IMR-90 (cell line): ENCODE measurements at places on chromosomes 7 and 10. TPM values are rescaled to one million over a fixed set of nuclear protein-coding genes. Genes with fewer than 3 reads are reported as not detected.

DNA sequence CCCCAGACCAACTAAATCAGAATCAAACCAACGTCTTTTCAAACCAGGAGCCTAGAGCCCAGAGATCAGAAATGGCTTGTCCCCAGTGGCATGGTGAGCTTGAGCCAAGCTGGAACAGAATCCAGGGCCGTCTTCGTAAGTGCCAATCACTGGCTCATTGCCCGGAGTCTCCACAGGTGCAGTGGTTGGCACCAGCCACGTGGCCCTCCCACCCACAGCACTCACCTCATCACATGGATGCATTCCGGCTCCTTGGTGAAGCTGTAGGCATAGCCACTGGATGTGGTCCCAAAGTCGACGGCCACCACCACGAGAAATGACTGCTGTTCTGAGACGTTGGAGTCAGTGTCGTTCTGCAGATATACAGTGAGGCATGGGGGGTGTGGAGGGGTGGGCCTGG, 37.4 kb downstream of the HSPA12A start:
- no peak for DNase-seq

Gene SLC18A3
- not detected in 2 replicates for total RNA-seq

DNA sequence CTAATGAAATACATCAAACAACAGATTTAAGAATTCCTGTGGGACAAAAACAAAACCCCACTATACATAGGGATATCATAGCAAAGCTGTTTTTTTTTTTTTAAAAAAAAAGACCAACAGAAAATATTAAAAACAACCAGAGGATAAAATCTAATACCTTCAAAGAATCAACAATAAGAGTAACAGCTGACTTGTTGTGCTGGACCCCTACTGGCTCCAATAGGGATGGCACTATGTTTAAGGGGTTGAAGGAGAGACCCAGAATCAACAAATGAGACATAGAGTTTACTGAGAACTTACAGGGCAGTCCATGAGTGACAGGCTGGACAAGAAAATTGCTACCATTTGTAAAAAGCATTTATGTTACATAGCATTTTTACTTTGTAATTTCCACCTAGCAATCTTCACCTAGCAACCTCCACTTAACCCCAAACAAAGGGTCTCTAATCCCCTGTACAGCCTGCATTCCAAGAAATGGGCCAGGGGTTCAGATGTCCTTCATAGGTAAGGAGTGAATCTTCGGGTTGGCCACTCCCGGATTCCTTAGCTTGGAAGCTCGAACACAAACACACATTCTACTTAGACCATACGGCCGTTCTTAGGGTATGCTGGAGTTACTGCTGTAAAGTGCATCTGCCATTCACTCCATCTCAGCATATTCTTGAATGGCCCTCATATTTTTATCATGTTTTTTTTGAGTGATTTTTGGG, 25.8 kb downstream of the ASZ1 start:
- DNase-seq: peak; percentile 18

- DNase-seq: no peak
These were observed 9.6 kb upstream of the ZNF487 start for GRCh38 chr10:43427166-43427825.

DNA sequence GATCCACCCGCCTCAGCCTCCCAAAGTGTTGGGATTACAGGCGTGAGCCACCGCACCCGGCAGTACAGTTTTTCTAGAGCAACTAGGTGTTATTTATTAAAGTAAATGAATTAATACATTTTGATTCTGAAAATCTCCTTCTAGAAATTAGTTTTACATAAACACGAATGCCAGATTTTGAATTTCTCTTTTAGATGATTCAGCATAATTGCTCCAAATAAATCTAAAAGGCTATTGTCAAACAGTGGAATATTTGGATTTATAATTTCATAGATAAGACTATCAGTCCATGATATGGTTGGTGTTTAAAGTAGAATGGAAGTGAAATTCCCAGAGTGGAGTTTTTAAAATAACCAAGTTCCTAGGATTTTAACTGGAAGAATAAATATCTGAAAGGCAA, 1.5 kb upstream of the PHF14 start:
- DNase-seq: no peak

DNA sequence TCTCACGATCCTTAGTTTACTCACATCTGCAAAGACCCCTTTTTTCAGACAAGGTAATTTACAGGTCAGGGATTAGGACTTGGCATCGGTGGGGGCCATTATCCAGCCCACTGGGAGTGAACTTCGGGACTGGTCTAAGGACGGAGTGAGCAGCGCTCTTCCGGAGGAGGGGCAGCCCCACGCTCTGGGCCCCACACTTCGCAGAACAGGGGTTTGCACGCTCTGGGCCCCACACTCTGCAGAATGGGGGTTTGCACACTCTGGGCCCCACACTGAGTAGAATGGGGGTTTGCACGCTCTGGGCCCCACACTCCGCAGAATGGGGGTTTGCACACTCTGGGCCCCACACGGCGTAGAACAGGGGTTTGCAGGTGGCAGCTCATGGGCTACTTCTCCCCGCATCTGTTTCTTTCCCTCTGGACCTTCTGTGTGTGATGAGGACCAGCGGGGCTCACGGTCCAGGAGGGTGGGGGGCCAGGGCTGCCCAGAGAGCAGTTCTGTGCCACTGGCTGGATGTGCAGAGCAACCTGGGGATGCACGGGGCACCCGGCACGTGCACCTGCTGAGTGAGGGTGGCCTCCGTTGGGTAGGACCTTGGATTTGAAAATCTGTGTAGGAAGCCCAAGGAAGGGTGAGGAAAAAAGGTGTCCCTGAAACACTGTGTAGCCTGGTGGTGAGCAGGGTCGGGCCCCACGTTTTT, 134.8 kb downstream of the WDR37 start:
- DNase-seq: no peak

DNA sequence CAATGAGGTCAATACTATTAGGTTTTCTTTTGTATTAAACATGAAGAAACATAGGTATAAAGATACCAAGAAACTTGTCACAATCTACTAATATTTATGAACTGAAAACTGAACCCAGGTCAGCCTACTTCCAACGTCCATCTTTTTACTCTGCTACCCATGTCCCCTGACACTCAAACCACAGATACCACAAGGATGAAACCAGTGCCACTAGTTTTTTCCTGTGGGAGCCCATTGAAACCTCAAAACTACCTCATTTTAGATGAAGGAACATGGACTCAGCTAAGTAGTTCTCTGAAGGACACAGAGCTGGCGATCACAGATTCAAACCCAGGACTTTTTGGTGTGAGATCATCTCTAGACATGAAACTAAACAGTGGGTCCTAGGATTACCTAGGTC, 6.8 kb downstream of the TET1 start:
- DNase-seq: no peak

Gene PALD1
- under 0.01 and 0.18 TPM in 2 replicates for total RNA-seq

DNA sequence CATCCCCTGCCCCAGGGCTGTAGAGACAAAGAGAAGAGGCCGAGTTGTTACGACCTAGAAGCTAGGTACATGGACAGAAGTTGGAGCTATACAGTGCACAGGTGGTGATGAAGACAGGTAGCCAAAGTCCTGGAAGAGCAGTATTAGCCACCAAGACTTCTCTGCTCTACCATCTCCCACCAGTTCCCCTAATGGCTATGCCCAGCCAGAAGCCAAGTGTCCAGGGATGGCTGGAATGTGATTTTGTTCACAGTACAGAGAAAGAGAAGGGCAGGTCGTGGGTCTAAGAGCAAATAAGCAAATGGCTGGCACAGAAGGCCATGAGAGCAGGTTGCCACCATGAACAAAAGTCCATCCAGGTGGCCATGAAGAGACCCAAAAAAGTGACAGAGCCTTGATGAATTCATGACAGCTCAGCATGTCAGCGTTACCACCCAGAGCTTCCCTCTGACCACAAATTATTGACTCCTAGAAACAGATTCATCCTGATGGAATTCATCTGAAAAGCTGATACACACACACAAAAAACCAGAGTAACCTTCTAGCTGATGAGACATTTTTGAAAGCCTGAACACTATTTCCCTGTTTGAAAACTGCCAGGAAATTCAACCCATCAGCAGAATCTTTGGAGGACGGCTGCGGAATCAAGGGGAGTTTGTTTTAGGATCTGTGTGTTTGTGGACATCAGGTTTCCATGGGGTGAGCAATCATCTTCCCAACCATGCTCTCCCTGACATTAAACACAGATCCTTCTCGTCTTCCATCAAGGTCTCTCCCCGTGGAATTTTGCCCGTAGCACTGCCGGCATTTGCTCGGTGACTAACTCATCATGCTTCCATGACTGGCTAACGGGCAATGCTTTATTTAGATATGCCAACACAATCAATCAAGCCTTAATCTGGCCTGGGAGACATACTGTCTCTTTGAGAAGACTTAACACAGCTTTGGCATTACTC, 906.7 kb upstream of the AUTS2 start:
- DNase-seq: peak; percentile 90
